COLO829 (cell line): ENCODE measurements at places on chromosomes 13 and 19.

DNA sequence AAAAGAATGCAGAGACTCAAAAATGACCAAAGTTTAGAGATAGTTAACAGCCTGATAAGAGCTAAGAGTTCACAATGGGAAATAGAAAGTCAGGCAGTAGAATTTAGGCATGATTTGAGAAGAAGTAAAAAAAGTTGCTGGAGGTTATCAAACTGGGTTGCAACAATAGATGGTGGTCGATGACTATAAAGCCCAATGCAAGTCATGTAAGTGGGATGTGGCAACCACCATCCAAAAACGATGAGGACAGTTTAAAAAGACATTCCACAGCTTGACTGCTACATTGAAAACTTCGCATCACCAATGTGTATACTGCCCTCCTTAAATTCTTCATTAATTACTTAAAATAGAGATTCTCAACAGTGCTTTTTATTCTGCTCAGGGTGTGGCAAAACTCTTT is 19.7 kb downstream of the ELF1 start:
- DNase-seq = no peak

DNA sequence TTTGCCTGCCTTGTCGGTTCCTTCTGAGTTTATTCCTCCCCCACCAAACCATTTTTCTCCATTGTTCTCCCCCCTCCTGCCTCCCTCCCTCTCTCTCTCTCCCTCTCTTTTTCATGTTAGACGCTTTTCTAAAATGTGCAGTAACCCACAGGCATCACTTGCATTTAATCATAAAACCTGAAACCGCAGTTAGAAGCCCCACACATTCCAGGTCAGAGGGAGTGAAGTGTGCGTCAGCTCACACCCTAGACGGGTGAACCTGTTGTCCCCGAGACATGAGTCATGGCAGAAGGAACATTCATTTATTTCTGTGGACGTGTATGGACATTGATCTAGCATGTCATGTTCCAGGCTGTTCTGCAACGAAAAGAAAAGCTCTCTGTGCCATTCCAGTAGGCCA is 19.9 kb downstream of the ONECUT3 start:
- no peak for DNase-seq

DNA sequence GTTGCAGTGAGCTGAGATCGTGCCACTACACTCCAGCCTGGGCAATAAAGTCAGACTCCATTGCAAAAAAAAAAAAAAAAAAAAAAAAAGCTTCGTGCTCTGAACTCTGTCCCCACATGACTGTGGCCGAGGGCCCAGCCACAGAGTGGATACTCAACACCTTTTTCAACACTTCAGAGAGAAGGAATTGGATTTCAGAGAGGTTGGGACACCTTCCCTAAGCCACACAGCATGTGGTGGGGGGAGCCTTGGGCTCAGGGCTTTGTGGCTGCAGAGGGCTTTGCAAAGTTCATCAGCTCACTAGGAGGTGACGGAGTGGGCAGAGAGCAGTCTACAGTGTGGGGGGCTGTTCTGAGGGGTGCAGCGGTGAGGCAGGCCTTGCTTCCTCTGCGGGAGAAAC is 9.5 kb downstream of the LSM7 start:
- DNase-seq = no peak

GRCh38 chr13:40982772-40983171 is 36.3 kb downstream of the ELF1 start:
- DNase-seq = peak; percentile 46

- DNase-seq = no peak
These were observed 136.9 kb upstream of the SOX21 start for GRCh38 chr13:94849254-94849653.

GRCh38 chr13:109869312-109870237 is 83.2 kb upstream of the IRS2 start:
- DNase-seq = no peak

GRCh38 chr13:45162821-45163220 is 38.0 kb downstream of the KCTD4 start:
- DNase-seq = no peak

- no peak for DNase-seq
These were observed 1212.8 kb downstream of the DIAPH3 start for GRCh38 chr13:58950911-58951310.

- no peak for DNase-seq
These were observed 748.5 kb upstream of the KLHL1 start for GRCh38 chr13:70856711-70857110.

DNA sequence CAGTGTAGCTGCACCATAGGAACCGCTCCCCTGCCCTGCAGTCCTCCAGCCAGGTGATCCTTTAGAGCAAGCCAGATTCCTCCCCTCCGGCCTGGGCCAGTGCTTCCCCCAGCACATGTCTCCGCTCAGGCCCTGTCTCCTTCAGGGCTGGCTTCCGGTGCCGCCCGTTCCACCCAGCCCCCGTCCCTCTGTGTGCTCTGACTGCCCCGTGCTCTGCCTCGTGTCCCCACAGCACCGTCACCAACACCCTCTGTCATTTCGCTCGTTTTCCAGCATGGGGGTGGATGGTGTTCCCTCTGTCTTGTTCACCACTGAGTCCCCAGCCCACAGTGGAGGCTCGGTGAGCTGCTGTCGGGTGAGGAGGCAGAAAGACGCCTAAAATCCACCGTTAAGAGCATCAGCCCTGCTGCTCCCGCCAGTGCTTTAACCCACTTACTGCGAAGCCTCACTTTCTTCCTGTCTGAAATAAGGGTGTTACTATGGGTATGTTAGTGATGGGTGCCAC is 54.5 kb downstream of the TSSK6 start:
- peak; percentile 28 for DNase-seq

DNA sequence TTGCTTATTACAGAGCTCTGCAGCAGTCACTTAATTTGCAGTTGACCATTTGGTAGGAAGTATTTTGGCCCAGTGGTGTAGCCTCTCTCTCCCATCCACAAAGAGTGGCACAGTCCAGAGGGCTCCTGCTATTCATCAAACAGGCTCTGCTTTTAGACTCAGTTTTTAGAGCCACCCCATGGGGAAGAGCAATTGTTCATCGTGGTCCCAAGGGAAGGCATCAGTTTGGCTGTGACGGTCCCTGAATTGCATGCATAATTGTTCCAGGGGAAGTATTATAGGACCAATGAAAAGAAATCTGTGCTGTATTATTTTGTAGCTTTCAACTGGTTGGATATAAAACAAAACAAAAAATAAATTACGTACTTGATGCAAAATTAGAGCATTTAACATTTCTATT is 799.0 kb downstream of the DACH1 start:
- DNase-seq = no peak

- DNase-seq = no peak
These were observed 1.8 kb downstream of the HMGB1 start for GRCh38 chr13:30463787-30464495.

DNA sequence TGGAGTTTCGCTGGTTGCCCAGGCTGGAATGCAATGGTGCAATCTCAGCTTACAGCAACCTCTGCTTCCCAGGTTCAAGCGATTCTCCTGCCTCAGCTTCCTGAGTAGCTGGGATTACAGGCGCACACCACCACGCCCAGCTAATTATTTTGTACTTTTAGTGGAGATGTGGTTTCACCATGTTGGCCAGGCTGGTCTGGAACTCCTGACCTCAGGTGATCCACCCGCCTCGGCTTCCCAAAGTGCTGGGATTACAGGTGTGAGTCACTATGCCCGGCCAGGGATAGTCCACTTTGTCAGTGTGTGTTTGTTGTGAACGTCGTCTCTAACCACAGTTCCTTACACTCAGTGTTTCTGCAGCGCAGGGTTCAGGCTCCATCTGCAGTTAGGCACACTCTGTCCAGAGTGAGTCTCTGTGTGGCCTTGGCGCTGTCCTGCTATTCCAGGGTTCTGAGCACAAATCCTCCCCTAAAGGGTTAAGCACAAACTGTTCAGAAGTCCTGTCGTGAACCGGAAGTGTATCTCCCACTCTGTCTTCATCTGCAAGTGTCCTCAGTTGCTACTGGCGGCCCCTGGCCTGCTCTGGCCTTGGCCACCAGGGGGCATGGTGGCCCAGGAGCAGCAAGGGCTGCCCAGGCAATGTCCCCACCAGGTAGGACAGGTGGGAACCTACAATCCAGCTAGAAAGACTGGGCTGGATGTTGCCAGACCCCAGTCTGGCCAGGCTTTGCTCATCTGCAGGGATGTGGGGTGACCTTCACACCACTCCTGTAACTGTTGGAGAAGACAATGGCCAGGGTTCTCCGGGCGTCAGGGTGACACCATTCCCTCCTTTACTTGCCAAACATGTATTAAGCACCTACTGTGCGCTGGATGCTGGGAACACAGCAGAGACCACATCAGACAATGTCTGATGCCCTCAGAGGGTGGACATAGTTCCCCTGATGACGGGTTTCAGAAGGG is 38.8 kb upstream of the GATAD2A start:
- peak; percentile 60 for DNase-seq

- DNase-seq = no peak
These were observed 190.2 kb upstream of the TSHZ3 start for GRCh38 chr19:31539386-31539785.

DNA sequence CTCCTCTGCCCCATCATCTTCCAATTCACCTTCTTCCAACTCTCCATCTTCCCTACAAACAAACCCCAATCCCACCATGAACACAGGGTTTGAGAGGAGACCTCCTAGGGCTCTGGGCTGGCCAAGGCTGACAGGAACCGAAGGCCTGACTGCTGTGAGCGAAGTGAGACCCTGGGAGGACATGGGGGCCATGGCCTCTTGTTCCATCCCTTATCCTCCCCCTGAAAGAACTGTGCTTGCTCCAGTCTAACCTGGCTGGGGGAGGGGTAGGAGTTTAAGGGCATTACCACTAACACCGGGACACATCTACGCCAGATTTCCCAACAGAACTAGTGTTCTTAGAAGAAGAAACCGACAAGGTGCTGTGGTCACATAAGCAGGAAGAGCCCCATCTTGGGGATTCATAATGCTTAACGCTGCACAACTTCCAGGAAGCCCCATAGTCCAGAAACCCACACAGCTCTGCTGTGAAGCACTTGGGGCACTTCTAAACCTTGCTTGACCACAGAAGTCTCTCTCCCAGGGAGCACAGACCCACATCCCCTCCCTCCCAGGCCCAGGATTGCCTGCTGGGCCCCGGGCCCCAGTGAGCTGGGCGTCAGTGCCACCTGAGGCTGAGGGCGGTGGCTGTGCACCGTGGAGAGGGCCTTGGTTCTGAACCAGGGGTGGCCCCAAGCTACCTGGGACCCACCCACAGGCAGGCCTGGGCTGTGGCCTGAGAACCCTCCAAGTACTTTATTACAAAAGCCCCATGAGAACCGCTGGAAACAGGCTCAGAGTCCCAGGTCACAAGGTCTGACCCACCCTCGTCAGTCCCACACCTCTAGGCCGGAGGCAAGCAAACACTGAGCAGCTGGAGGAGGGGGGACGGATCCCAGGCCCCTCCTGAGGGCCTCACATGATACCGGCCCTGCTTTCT is 18.8 kb downstream of the ZC3H4 start:
- no peak for DNase-seq

DNA sequence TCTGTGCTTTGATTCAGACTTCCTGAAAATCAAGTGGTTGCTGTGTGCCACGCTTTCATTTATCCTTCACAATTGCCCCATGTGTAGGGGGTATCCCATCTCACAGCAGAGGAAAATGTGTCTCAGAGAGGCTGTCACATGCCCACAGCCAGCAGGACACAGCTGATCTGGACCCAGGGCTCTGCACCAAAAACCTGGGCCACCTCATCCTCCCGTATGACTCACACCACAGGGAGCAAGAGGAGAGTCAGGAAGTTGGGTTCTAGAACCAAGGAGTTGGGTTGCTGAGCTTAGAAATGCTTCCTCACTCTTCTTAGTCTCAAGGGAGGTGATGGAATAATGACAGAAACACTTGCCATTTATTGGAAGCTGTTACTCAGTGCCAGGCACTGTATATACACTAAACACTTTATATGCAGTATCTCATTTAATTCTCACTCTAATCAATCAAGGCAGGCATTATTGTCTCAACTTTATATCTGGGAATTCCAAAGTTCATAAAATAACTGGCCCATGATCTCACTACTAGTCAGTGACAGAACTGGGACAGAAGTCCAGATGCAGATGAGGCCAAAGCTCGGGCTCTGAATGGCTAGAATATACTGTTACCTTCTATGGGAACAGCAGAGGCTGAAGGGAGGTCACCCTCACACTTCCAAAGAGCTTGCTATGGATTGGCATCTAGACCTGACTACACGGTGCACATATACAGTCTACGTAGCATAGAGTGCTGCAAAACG is 47.7 kb upstream of the ATP12A start:
- DNase-seq = no peak

- DNase-seq = no peak
These were observed 4.3 kb upstream of the ZNF497 start for GRCh38 chr19:58366585-58367430.

- DNase-seq = no peak
These were observed 128.8 kb downstream of the SIPA1L3 start for GRCh38 chr19:38035515-38036495.

GRCh38 chr19:40261631-40262030 is 23.5 kb downstream of the AKT2 start:
- no peak for DNase-seq

DNA sequence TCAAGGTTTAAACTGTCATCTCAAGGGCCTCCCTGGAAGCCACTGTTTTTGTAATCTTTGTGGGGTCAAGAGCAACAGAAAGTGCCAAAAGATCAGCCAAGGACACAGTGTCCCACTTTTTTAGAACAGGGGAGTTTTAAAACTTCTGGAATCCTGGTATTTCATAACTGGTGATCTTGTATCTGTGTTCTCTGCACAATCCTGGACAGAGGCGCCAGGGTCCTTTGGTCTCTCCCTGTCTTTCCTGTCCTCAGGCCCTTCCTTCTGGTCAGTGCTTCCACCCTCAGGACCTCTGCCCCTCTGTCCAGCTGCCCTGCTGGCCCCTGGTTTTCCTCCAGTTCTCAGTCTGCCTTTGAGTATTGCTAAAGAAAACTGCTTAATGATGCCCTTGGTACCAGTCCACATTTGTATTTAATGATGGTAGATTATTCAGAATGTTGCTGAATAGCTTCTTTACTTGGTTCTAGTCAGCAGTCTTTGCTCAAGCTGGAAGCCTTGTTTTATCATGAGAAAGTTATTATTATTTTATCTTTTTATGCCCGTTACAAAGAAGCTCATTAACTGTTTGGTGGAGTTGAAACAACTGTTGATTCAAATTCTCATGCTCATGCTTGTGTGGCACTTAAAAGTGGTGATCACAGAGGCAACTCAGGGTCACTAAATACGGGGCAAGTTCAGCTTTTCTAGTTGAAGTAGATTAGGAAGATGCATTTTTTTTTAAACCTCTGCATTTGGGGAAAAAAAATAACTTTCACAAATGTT is 47.5 kb downstream of the WASF3 start:
- no peak for DNase-seq

GRCh38 chr13:110920038-110920437 is 5.2 kb upstream of the ANKRD10 start:
- no peak for DNase-seq

DNA sequence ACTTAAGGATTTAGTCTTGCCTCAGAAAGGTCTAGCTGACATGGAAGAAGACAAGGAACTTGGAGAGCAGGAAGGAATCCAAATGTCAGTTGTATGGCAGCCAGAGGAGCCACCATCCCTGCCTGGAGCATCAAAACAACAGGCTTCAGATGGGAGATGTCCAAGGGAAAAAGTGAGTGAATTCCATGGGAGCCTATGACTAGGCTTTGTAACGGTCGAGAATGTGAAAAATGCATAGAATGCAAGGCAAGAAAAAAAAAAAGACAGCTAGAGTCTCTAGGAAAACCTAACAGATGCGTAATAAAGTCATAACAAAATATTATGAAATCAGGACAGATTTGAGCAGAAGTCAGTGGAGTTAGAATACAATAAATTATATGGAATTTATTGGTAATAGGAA is 183.7 kb upstream of the LSM14A start:
- no peak for DNase-seq
